ENCODE measurements at places on chromosomes 2 and 18.

- DNase-seq = no peak
These were observed 13.7 kb upstream of the OSR1 start for GRCh38 chr2:19371996-19372582.

- no peak for DNase-seq
These were observed 94.5 kb upstream of the TMEM178A start for GRCh38 chr2:39571111-39571731.

GRCh38 chr2:16713011-16713423 lies 47.4 kb upstream of the CYRIA start:
- no peak for DNase-seq

DNA sequence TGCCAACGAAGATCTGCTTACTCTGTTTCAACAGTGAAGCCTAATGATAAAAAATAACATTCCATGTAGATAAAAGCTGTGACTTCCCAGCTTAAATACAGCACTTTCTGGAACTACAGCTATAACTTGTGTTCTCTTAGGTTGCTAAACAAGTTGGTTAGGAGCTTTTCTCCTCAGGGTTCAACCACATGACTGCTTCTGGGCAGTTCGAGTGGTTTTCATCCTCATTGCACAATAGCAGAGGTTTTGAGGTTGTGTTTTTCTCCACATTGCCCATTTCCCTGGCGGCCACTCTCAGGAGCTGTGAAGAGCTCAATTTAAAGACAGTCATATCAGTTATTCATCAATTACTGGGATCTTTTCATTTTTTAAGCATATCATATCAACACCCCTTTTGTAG lies 102.2 kb upstream of the CYP1B1 start:
- no peak for DNase-seq

- peak; percentile 6 for DNase-seq
These were observed 705 bp downstream of the EFR3B start for GRCh38 chr2:25042321-25043240.

DNA sequence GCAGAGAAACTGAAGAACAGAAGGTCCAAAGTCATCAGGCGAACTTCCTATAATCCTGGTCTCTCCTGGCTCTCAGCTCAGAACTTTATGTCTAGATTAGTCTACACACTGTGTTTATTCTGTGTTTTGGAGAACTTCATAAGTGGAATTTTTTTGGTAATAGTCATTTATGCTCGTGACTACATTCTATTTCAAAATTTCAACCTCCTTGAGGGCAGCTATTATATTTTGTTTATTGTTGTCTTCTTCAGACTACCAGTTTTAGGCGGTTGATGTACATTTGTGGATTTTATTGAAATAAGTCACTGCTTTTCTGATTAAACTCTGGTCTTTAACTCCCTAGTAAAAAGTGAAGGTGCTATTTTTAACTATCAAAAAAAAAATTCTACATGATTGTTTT lies 816.6 kb downstream of the SATB2 start:
- no peak for DNase-seq

Data from CD4-positive, alpha-beta T cell treated with Interleukin-10 for 1 hour (primary cell).